Mucosa of gallbladder (tissue), 1 donor: ENCODE measurements at places on chromosomes 1 and 21. TPM values are rescaled to one million over a fixed set of nuclear protein-coding genes. Genes with fewer than 3 reads are reported as not detected.

DNA sequence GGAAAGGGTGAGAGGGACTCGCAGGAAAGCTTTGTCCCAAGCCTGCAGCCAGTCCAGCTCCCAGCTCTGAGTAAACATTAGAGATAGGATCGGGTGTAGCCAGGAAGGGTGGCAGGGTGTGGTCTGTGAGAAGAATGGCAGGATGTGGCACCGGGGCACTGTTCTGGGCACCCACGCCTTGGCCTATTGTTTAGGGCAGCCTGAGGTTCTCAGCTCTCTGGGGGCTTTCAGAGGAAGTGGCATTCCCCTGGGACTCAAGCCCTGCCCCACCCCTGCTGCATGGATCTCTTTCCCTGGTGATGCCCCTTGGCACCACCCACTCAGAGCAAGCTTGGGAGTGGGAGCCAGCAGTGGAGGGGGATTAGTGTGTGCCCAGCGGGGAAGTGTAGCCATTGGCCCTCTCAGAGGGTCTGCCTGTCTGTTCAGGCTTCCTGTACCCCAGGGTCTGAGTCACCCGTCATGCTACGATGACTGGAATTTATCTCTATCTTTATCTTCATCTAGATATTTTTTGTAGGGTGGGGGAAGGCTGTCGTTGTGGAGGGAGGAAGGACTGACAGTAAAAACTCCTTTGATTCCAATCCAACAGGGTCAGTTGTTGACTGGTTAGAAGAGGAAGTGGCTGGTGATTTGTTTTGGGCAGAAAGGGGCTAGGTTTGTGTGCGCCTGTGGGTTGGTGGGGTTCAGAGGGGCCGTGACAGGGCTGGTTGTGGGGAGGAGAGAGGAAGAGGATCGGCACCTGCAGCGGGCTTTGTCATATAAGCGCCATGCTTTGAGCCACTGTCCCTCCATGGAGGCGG lies 31.6 kb downstream of the SOX13 start:
- peak; percentile 55 for DNase-seq

- DNase-seq: no peak
Observed at GRCh38 chr1:53369761-53370160, 41.9 kb upstream of the LRP8 start.

GRCh38 chr1:1161683-1162079 lies 12.0 kb upstream of the TTLL10 start:
- DNase-seq: no peak

- DNase-seq: no peak
Observed at GRCh38 chr1:214401666-214402065, 120.7 kb downstream of the SMYD2 start.

GRCh38 chr1:7345516-7345915 lies 425.6 kb upstream of the VAMP3 start:
- DNase-seq: no peak

- no peak for DNase-seq
Observed at GRCh38 chr21:38257667-38258066, 876 bp downstream of the KCNJ15 start.

- no peak for DNase-seq
Observed at GRCh38 chr1:215517441-215517891, 49.6 kb upstream of the KCTD3 start.

- DNase-seq: no peak
Observed at GRCh38 chr1:188056011-188056410, 1227.3 kb downstream of the PLA2G4A start.

GRCh38 chr1:192907545-192908243 lies 98.9 kb downstream of the RGS2 start:
- no peak for DNase-seq

DNA sequence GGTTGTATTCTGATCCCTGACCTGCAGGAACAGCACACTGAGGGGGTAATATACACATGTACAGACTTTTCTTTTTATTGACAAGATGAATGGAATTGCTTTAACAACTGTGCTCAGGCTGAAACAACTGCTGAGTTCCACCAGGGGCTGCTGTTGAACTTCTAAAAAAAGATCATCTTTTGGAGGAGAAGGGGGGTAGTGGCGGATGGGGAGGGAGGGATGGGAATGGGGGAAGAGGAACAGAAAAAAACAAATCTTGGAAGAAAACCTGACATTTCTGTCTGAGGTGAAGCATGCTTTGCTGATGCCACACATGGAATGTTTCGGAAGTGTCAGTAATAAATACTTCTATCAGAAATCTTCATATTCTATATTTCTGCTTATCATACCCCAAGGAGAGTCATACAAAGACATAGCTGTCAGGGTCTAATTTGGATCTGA lies 75.0 kb downstream of the RWDD3 start:
- DNase-seq: no peak

DNA sequence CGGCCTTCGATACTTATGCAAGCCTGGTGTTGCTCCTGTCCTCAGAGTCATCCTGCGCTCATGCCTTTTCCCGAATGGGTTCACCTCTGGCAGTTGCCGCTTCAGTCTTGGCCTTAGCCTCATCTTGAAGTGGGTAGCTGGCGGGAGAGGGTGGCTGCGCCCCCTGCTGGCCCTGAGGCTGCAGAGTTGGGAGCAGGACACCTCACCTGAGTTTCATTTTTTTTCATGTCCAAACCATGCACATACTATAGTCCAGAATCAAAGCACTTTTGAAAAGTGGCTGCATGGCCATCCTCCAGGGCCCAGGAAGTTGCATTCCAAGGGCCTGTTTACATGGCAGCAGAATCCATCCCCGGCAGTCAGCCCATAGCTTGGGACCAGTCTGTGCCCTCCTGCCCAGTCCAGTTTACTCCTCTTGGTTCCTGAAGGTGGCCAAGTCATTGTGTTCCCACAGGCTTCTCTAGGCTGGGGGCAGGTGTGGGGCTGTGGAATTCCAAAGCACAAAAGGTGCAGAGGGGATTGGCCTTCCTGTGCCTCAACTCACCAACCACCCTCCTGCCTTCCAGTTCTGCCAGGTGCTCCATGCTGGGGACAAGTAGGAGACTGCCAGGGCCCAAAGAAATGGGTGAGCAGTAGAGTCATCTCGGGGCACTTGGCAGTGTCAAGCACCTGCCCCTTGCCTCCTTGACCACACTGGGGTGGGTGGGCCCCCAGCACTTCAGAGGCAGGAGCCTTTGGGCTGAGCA lies 44.0 kb downstream of the YARS1 start:
- peak; percentile 84 for DNase-seq

Gene VANGL2
- total RNA-seq: 6.5 TPM

Gene LCE3E
- total RNA-seq: not detected

Gene ADIPOR1
- 80.4 TPM for total RNA-seq

Gene LENEP
- total RNA-seq: not detected

Gene NUP210L
- total RNA-seq: 0.06 TPM

Gene PPM1J
- 1.1 TPM for total RNA-seq

Gene RHBDL2
- 5.6 TPM for total RNA-seq
